NCI-H2029 treated with DMSO at 0.1 percent for 48 hours (cell line): ENCODE measurements at places on chromosomes 11 and 22.

DNA sequence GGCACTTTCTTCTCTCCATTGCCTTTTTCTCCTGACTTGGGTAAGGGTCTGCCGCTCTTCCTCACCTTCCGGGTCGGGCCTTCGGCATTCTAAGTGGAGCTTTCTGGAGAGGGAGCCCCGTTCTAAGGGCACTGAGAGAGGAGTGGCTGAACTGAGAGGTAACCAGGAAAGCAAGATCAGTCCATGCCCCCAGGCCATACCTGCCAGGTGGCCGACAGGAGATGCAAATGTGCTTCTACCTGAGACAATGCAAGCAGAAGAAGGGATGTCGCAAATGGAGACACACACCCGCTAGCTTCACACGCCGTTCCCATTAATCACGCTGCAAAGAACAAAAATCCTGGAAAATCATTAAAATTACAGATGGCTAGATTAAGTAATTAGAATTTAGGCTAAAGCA, 156.4 kb upstream of the TBCEL start:
- DNase-seq: no peak

DNA sequence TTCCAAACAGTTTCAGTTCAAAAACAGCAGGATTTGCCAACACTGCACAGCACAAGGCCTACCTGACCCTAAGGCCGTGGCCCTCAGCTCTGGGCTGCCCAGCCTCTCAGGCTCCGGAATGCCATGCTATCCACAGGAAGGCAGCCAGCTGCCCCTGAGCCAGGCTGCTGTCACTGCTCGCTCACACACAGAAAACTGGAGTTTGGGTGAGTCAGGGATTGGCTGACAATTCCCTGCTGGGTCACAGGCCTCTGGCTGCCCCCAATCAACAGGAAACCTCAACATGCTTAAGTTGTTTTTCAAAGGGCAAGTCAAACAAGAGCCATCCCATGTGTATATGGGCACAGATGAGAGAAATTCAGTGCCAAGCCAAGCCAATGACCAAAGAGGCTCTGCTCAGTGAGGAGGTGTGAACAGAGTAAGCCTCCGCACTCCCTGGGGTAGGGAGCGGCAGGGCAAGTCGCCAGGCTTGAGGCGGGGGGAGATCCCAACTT, 50.2 kb downstream of the RPL27A start:
- no peak for DNase-seq

- DNase-seq: no peak
These were observed 14.8 kb upstream of the MPPED1 start for GRCh38 chr22:43396934-43397457.

GRCh38 chr22:20130319-20130718, 1.3 kb upstream of the ZDHHC8 start:
- no peak for DNase-seq

DNA sequence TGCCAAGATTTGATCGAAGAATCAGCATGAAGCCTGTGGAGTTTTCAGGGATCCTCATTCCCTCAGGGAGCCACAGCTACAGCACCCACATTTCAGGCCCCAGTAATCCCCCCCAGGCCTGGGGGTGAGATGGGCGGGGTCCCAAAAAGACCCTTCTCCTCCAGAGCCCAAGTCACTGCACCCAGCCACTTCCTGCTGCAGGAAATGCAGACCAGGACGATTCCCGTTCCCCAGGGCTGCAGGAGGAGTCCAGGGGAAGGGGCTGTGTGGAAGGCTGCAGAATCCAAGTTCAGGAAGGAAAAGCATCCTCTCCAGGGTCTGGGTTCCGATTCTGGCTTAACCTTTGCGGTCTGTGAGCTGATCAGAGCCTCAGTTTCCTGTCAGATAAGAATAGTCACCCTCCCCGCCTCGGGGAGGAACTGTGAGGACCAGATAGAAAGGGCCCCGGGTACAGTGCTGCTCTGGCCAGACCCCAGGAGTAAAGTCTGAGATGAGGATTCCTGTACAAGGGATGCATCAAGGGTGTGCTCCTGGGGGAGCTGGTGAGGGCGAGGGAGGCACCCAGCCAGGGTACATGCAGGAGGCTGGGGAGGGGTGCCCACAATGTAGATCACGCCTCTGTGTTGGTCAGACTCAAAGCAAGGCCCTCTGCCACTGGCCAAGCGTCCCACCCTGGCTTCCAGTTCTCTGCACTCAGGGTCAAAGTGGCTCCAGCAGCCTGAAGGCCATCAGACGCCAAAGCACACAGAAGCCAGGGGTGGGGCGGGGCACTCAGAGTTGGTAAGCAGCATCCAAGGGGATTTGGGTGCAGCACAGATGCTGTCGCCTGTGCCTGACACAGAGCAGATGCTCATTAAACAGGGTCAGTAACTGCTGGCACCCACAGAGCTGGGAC, 30.1 kb upstream of the TP53I11 start:
- no peak for DNase-seq

DNA sequence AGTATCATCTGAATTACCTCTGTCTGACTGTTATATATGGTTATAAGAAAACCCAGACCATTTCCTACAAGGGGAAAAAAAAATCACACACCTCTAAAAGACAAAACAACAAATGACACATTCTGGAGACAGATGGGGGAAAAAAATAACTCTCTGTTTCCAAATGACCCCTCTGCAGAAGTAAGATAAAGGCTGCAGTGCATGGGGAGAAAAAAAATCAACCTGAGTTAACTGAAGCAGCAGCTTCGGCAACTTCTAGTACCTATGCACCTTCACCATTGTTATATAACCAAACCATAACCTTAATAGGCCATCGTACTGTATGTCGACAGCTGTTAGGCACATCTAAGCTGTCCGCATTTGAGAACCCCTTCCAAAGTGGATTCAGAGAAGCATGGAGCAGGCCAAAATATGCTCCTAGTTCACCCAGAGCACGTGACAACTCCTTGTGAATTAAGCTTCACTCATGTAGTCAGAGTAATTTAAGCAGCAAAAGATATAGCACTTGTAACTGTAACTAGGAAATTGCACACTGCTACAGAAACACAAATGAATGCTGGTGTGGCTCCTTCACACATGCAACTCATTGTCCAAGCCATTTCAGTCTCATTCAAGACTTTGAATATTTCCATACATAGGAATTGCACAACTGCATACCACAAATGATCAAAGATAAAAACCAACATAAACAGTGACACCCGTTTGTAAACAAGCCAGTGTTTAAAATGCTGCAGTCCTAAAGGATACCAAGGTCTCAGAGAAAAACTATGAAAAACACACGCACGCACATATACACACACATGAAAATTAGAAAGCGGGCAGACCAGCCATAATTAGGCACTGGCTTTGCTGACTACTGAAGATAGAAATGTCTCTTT, 2.7 kb downstream of the SIK3 start:
- DNase-seq: no peak

DNA sequence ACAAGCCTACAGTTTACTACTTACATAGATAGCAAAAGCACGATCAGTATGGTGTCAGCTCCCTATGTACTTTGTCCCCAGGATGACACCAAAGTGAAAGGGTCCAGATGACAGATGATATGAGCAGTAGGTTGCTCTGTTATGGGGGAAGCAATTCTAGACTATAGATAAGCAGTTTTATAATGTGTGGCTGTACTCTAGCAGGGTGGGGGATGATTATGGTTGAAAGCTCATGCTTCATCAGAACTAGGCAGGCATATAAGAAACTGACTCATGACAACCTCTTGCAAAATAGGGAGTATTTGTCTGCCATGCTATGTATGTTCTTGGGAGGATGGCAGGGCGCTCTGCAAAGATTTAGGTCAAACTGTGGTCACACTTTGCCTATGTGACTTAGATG, 158.2 kb upstream of the ZBED5 start:
- no peak for DNase-seq

- DNase-seq: no peak
These were observed 27.3 kb upstream of the KRTAP5-6 start for GRCh38 chr11:1669546-1670218.

GRCh38 chr11:84763931-84764330, 863.2 kb downstream of the DLG2 start:
- DNase-seq: no peak

- peak; percentile 16 for DNase-seq
These were observed 80.5 kb downstream of the KCNQ1 start for GRCh38 chr11:2525166-2525861.

DNA sequence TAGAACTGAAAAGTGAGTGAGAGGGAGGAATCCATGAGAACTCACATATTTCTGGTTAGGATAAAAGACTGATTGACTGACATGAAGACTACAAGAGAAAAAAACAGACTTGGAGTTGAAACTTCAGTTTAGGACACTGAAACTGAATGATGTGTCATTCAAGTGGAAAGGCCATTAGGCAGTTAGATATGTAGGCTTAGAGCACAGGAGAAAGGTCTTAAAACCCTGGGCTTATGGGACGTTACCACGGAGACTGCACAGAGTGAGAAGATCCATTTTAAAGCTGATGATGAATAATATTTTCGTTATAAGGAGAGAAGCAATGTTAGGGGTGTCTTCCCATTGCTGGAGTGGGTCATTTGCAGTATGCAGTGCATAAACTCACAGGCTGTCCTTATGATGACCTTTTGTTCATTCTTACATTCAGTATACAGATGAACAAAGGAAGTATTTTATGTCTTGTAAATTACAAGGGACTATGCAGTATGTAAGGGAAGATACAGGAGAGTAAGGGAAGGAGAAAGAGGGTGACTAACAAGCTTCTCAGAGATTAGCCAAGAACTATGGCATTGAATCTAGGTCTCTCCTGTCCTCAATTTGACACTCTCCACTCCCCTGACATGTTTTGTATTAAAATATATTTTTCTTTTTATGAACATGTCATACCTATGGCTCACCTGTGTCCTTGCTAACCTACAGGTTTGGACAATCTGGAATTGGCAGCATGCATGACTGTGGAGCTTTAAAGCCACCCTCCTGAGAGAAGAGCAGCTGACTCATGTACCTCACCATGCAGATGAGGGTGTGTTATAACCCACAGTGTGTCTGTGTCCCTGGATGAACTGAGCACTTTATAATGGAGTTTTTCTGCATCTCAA, 63.7 kb downstream of the MAML2 start:
- DNase-seq: no peak

GRCh38 chr11:9330387-9331384, 16.3 kb upstream of the TMEM41B start:
- no peak for DNase-seq

DNA sequence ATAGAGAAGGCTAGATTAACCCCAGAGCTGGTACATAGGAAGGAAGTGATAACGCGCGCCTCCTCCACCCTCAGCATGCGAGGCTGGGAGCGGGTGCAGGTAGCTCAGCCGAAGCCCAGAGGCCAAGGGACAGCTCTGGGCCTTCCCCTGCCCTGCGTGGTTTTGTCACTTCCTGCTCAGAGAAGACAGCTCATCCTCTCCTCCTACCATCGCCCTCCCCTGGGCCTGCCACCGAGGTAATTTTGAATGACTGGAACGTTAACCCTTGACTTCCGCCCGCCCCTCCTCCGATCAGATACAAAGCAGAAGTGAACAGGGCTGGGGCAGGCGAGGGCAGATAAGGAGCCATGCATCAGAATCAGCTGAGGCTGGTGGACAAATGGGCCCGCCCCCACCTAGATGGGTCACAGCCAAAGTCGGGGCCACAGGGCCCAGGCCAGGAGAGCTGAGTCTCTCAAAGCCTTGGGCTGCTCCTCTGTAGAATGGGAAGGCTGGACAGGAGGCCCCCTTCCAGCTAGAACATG, 1.6 kb downstream of the RAC2 start:
- DNase-seq: no peak

- DNase-seq: no peak
These were observed 55.9 kb upstream of the BMAL1 start for GRCh38 chr11:13221722-13222121.

DNA sequence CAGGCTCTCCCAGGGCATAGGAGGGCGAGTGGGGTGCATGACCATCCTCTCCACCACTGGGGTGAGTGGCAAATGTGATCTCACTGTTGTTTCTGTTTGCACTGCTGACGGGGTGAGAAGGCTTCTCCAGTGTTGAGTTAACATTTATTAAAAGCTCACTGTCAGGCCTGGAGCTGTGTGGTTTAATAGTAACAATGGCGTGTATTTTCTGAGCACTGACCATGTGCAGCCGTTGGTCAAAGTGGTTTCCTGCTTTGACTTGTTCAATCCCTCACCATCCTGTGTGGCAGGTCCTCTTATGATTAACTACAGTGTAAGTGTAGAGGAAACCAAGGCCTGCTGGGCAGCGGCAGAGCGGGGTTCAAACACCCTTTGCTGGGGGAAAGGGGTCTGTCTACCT, 4.4 kb downstream of the A4GALT start:
- no peak for DNase-seq

DNA sequence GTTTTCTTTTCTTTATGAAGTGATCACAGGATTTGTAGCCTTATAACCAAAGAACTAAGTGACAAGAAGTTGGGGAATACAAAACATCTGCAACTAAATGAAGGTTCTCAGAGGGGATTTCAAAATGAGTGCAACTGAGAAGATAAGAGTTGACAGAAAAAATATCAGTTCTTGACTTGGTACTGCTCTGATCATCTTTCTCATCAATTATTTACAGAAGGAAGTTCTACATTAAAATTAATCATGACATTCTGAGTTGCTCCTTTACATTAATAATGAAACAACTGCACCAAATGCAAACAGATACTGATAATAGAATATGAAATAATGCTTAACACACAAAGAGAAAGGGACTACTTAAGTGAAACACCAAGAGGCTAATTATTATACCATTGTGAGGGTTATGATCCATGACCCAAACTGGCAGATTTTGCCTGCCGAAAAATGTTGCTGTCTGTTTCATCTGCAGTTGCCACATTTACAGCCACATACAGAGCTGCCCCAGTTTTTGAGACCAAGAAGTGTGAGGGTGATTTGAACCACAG, 561.9 kb upstream of the ANO5 start:
- no peak for DNase-seq

- DNase-seq: no peak
These were observed 104.3 kb downstream of the RPL27A start for GRCh38 chr11:8786933-8787332.
